ENCODE measurements at places on chromosomes 2 and 18. TPM values are rescaled to one million over a fixed set of nuclear protein-coding genes. Genes with fewer than 3 reads are reported as not detected.

- no peaks in the 10 kb centered on the region for H3K36me3 ChIP-seq
- no peaks in the 10 kb centered on the region for H3K27me3 ChIP-seq
- H3K27ac ChIP-seq = no peak overlapping the region
- no peaks in the 10 kb centered on the region for H3K4me1 ChIP-seq
- no peak for DNase-seq
Observed at GRCh38 chr2:103285354-103285753, 523.5 kb downstream of the TMEM182 start.

DNA sequence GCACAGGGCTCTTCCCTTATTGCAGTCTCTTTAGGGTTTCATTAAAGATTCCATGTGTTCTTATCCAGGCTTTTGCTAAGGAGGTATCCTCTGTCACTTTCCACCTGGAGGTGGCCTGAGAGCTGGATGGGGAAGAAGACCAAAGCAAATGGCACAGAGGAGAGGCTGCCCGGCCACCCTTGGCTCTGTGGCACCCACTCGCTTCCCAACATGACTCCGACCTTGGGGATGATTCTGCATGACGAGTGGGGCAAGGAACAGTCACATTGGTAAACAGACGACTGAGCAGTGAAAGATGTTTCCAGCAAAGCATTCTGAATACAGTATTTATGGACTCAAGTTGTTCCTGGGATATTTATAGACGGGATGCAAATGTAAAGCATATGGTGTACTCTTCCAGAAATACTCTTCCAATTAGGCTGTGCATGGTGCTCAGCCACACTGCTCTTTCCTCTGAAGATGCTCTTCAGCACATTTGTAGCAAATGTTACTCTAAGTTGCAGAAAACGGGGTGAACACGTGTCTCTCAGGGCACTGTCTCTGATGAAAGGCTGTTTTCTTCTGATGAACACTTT lies 377.1 kb upstream of the HS6ST1 start:
- H3K27me3 ChIP-seq = no peaks in the 10 kb centered on the region
- no peak for DNase-seq
- no peak overlapping the region for H3K27ac ChIP-seq
- H3K36me3 ChIP-seq = no peaks in the 10 kb centered on the region

GRCh38 chr2:155905657-155906056 lies 426.9 kb downstream of the NR4A2 start:
- no peaks in the 10 kb centered on the region for H3K36me3 ChIP-seq
- no peaks in the 10 kb centered on the region for H3K4me1 ChIP-seq
- no peak overlapping the region for H3K27ac ChIP-seq
- DNase-seq = no peak

DNA sequence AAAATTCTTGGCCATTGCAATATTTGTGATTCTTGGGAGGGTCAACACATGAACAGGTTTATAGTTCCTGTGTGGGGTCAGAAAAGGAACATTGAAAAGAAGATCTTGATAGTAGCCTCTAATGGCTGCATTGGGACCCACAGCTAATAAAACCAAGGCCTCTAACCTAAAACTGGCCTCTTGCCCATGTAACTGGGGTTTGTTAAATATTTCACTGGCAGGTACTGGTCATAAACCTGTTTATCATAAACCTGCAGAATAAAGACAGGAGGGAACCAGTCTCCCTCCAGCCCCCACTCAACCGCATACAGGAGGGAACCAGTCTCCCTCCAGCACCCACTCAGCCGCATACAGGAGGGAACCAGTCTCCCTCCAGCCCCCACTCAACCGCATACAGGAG lies 125.3 kb downstream of the PXDN start:
- no peaks in the 10 kb centered on the region for H3K27me3 ChIP-seq
- H3K4me1 ChIP-seq = no peaks in the 10 kb centered on the region

- H3K27me3 ChIP-seq = peaks cover 92% of the 10 kb centered on the region
- no peak overlapping the region for H3K27ac ChIP-seq
- H3K4me1 ChIP-seq = peaks cover 35% of the 10 kb centered on the region
- H3K4me3 ChIP-seq = no peak overlapping the region
Observed at GRCh38 chr2:176136374-176137251, 7.1 kb downstream of the HOXD8 start.

DNA sequence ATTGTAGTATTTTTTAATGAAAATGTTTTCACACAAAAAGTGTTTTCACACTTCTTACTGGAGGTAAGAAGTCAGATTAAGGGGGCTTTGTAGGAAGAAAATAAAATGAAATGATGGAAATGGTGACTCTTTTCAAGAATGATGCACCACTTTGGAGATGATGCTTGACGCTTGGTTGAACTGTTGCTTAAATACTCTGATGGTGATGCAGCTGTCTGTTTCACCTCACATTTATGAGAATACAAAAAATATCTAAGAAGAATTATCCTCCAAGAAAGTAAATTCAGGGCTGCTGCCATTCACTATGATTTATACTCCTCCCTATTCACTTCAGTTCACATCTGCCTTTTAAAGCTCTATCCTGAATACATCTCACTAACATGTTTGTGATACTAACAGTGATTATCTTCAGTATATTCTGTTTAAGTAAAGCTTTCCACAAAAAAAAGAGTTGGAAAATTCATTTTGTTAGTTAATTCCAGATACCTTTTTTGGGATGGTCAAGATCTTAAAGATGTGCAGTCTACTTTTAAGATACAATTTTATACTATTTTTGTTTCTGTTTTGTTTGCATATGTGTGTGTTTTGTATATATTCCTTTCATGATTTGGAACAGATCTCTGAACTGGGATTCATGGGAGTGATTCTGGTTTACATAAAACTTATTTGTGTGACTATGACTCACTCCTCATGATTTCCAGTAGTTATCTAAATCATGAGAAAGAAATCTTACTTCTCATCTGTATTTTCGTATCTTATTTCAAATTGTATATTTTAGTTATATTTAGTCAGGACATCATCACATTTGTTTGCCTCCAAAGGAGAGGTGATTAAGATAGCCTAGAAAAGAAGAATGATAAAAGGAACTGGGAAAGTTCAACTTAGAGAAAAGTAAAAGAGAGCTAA lies 53.1 kb downstream of the SLC39A10 start:
- no peak overlapping the region for H3K27ac ChIP-seq
- H3K27me3 ChIP-seq = no peaks in the 10 kb centered on the region
- no peak overlapping the region for H3K4me3 ChIP-seq
- no peaks in the 10 kb centered on the region for H3K36me3 ChIP-seq
- no peaks in the 10 kb centered on the region for H3K4me1 ChIP-seq
- DNase-seq = no peak

GRCh38 chr18:73043211-73043610 lies 175.4 kb upstream of the NETO1 start:
- H3K27me3 ChIP-seq = no peaks in the 10 kb centered on the region
- H3K4me1 ChIP-seq = no peaks in the 10 kb centered on the region
- H3K36me3 ChIP-seq = no peaks in the 10 kb centered on the region
- DNase-seq = no peak

- no peaks in the 10 kb centered on the region for H3K4me1 ChIP-seq
- no peak for DNase-seq
- H3K4me3 ChIP-seq = no peak overlapping the region
- H3K27me3 ChIP-seq = no peaks in the 10 kb centered on the region
- no peak overlapping the region for H3K27ac ChIP-seq
Observed at GRCh38 chr18:70366174-70366573, 77.3 kb downstream of the SOCS6 start.

- H3K4me3 ChIP-seq = no peak overlapping the region
- no peaks in the 10 kb centered on the region for H3K4me1 ChIP-seq
- H3K27me3 ChIP-seq = no peaks in the 10 kb centered on the region
- no peak overlapping the region for H3K27ac ChIP-seq
- H3K36me3 ChIP-seq = no peaks in the 10 kb centered on the region
Observed at GRCh38 chr2:128805237-128805636, 486.6 kb upstream of the HS6ST1 start.

- no peaks in the 10 kb centered on the region for H3K36me3 ChIP-seq
- no peak for DNase-seq
- no peaks in the 10 kb centered on the region for H3K27me3 ChIP-seq
- no peak overlapping the region for H3K27ac ChIP-seq
Observed at GRCh38 chr18:2310886-2311285, 260.4 kb downstream of the METTL4 start.

- no peaks in the 10 kb centered on the region for H3K36me3 ChIP-seq
- no peak overlapping the region for H3K4me3 ChIP-seq
- H3K27ac ChIP-seq = no peak overlapping the region
- no peak for DNase-seq
Observed at GRCh38 chr2:45753381-45753780, 101.9 kb downstream of the PRKCE start.

DNA sequence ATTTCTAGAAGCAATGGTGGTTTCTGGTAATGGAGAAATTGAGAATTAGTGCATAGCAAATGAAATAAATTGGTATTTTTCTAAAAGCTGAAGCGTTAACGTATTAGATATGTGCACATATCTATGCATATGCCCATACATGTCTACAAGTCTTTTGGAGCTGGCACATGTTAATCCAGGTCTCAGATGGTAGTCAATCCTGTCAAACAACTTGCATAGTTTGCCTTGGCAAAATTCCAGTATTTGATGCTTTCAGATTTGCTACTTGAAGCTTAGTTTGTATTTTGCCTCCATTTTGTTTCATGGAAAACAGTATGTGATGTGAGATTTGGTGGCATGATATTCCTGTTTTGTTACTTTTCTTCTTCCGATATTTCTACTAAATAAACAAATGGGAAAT lies 304.6 kb downstream of the PARD3B start:
- H3K4me3 ChIP-seq = no peak overlapping the region
- H3K27me3 ChIP-seq = no peaks in the 10 kb centered on the region
- no peak for DNase-seq
- H3K36me3 ChIP-seq = no peaks in the 10 kb centered on the region

- no peak overlapping the region for H3K4me3 ChIP-seq
- H3K4me1 ChIP-seq = no peaks in the 10 kb centered on the region
- no peaks in the 10 kb centered on the region for H3K27me3 ChIP-seq
- no peaks in the 10 kb centered on the region for H3K36me3 ChIP-seq
- H3K27ac ChIP-seq = no peak overlapping the region
- no peak for DNase-seq
Observed at GRCh38 chr2:48841126-48841525, 85.6 kb upstream of the LHCGR start.

DNA sequence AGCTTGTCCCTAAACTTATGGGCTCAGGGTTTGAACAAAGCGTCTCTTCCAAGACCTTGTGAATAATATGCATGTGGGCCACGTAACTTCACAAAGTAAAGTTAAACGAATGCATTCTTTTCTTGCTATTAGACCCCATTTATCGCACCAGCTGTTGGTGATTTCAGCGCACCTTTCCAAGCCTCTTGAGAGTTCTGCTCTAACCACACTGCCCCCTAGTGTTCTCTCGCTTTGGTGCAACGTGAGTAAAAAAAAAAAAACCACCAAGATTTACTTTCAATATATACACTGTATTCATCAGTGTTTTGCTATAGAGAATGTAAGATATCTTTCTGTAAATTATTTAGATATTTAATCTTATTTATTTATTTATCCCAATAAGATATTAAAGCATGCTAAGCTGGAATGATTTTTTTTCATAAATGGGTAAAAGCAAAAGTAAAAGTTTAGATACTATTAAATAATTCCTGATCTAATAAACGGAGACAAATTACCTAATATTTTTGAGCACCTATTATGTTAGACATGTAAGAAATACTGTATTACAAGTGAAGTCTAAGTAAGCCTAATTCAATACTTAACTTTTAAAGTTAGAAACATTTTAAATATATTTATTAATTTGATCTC lies 459.5 kb downstream of the DLGAP1 start:
- no peaks in the 10 kb centered on the region for H3K4me1 ChIP-seq
- no peak overlapping the region for H3K4me3 ChIP-seq
- H3K27ac ChIP-seq = no peak overlapping the region
- peak; percentile 4 for DNase-seq

GRCh38 chr2:203858176-203858575 lies 9.4 kb upstream of the CTLA4 start:
- H3K4me3 ChIP-seq = no peak overlapping the region
- no peak overlapping the region for H3K27ac ChIP-seq
- peak; percentile 12 for DNase-seq
- H3K36me3 ChIP-seq = no peaks in the 10 kb centered on the region

DNA sequence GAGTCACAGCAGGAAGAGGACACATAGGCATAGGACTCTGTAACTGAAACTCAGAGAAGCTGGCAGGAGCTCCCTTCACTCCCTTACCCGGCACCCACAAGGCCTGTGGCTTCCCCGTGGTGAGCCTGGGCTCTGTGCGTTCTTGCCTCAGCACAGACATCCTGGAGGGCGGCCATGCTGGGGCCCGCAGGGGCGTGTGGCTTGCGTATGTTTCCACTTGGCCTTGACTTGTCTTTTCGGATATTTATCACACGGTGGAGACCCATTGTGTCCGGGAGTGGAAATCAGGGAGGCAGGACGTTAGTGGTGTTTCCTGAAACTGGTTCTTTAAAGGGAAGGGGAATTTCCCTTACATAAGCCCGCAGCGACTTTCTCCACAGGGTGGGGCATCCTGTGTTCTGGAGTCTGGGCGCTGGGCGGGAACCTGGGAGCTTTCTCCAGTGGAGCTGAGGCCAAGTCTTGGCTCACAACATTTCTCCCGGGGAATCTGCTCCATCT lies 49.9 kb upstream of the EML6 start:
- no peaks in the 10 kb centered on the region for H3K27me3 ChIP-seq
- no peak overlapping the region for H3K4me3 ChIP-seq
- no peaks in the 10 kb centered on the region for H3K4me1 ChIP-seq
- no peaks in the 10 kb centered on the region for H3K36me3 ChIP-seq
- H3K27ac ChIP-seq = no peak overlapping the region

DNA sequence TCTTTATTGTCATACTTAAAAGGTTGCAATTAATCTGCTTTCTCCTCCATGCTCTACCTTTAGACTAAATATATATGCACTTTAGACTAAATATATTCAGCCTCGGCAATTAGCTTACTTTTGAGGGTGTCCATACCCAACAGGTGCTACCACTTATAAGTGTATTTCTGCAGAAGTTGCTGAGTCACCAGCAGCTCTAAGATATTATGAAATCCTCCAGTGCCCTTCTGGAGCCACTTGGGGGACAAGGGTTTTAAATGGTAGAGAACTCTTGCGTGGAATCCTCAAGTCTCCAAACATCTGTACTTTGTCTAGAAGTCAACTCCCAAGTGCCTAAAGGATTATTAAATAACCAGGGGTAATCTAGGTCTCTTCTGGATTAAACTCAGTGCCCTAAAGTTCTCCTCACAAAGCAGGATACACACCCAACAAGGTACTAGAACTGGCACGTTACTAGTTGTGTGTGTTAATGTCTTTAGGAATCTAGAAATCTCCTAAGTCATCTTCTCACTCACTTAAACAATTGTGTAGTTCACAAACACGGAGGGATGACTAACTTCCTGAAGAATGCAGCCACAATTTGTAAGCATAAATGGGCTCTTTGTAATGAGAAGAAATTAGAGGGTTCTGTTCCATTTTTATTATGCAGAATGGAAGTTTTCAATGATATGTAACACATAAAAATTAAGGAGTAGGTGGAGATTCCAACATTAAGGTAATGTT lies 159.7 kb downstream of the CD226 start:
- no peak overlapping the region for H3K4me3 ChIP-seq
- H3K4me1 ChIP-seq = no peaks in the 10 kb centered on the region
- H3K27me3 ChIP-seq = no peaks in the 10 kb centered on the region
- no peak for DNase-seq
- no peaks in the 10 kb centered on the region for H3K36me3 ChIP-seq
- H3K27ac ChIP-seq = no peak overlapping the region

CD8A gene
- 363 TPM for total RNA-seq

SKA1 gene
- 28.7 TPM for total RNA-seq

CCDC141 gene
- total RNA-seq = 1.6 TPM

SULT1C2 gene
- not detected for total RNA-seq

MFSD6 gene
- total RNA-seq = 64.9 TPM

NT5C1B gene
- not detected for total RNA-seq

STEAP3 gene
- 0.11 TPM for total RNA-seq

RSAD2 gene
- 1.00 TPM for total RNA-seq

RNASEH1 gene
- total RNA-seq = 36.5 TPM

HEATR5B gene
- 18.2 TPM for total RNA-seq

MTHFD2 gene
- total RNA-seq = 379 TPM

Data from CD8-positive, alpha-beta memory T cell (primary cell).